ENCODE measurements at places on chromosomes 2 and 18.

DNA sequence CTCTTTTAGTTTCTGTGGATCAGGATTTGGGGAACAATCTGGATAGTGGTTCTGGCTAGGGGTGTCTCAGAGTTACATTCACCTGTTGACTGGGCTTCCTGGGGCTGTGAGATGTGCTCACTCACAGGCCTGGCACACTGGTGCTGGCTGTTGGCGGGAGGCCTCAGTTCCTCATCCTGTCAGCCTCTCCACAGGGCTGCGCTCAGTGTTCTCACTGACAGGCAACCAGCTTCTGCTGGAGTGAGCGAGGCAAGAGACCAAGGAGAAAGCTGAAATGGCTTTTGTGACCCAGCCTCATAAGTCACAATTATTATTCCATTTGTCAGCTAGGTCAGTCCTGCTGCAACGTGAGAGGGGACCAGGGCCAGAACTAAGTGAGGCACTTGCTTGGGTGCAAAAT, 180.6 kb upstream of the GLI2 start:
- no peak for DNase-seq
- no peaks in the 10 kb centered on the region for H3K4me1 ChIP-seq
- H3K27me3 ChIP-seq: no peaks in the 10 kb centered on the region
- no peak overlapping the region for H3K4me3 ChIP-seq
- H3K36me3 ChIP-seq: no peaks in the 10 kb centered on the region

DNA sequence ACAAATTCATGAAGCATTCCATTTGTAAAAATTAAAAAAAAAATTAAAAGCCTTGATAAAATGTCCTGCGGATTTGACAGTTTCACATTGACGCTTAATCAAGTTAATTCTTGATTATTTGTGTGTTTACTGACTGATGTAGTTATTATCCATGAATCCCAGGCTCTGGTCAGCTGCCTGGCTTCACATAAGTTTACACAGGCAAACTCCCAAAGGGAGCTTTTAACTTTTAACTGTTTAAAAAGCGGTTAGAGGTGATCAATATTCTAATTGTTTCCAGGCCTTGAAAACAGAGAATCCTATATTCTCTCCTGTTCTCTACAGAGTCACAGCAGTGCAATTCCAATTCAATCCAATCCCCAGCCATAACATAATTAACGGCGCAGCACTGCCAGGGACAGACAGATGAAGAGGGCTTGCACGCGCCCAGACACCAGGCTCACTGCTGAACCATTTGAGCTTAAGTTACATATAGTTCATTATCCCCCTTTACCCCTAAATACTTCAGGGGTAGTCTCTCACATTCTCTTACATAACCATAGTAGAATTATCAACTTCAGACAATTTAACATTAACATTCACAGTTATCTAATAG, 47.5 kb downstream of the ATP8B1 start:
- no peaks in the 10 kb centered on the region for H3K27me3 ChIP-seq
- H3K4me1 ChIP-seq: no peaks in the 10 kb centered on the region
- no peaks in the 10 kb centered on the region for H3K36me3 ChIP-seq

DNA sequence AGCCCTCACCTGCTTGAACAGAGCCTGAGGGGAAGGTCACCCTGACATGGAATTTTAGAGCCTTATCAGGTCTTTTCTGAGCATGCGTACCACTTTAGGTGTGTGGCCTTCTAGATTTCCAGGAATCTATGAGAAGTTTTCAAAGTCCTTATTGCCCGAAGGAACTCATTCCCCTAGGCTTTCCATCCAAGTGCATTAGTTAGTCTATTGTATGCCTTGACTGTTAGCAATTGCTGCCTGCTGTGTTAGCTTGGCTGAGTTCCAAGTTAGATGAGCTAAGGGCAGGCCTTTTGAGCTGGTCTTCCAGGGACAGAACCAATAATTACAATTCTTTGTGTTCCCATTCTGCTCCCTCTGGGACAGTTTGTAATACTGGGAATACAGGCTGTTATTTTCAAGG, 30.8 kb upstream of the PUM2 start:
- no peak overlapping the region for H3K4me3 ChIP-seq
- H3K36me3 ChIP-seq: no peaks in the 10 kb centered on the region
- H3K4me1 ChIP-seq: no peaks in the 10 kb centered on the region

GRCh38 chr18:25435149-25435782, 83.3 kb upstream of the ZNF521 start:
- H3K4me3 ChIP-seq: no peak overlapping the region
- no peaks in the 10 kb centered on the region for H3K27me3 ChIP-seq
- H3K36me3 ChIP-seq: no peaks in the 10 kb centered on the region
- H3K4me1 ChIP-seq: no peaks in the 10 kb centered on the region
- H3K27ac ChIP-seq: no peak overlapping the region

DNA sequence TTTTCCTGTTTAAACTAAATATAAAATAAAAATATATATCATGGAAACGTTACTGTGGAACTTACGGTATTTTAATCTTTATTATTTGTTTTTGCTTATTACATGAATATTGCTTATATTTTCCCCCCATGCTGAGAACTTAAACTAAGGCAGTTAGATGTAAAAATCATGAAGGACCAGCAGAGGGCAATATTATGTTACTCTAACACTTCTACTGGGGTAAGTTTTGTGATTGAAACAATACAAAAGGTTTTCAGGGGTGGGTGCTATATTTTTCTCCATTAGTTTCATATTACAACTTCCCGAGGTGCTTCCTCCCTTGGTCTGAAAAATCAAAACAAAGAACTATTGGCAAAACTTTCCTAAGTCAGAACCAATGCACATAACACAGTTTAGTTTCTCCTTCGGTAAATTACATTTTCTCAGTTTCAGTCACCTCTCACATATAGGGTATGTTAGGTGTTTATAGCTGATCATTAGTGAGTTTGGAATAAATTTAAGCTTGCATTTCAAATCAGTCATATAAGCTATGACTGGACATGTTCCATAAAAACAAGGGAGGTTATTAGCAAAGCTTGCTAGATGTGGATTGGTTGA, 54.8 kb downstream of the ZNF407 start:
- no peaks in the 10 kb centered on the region for H3K4me1 ChIP-seq
- no peaks in the 10 kb centered on the region for H3K27me3 ChIP-seq
- peaks cover 5% of the 10 kb centered on the region for H3K36me3 ChIP-seq

- H3K36me3 ChIP-seq: peaks cover 16% of the 10 kb centered on the region
- no peak overlapping the region for H3K4me3 ChIP-seq
- no peak for DNase-seq
These were observed 18.7 kb downstream of the ITPRID2 start for GRCh38 chr2:181910028-181910831.

GRCh38 chr2:196331143-196331542, 159.8 kb upstream of the STK17B start:
- H3K4me1 ChIP-seq: no peaks in the 10 kb centered on the region
- no peaks in the 10 kb centered on the region for H3K36me3 ChIP-seq
- no peak overlapping the region for H3K27ac ChIP-seq
- DNase-seq: no peak
- no peaks in the 10 kb centered on the region for H3K27me3 ChIP-seq
- no peak overlapping the region for H3K4me3 ChIP-seq

DNA sequence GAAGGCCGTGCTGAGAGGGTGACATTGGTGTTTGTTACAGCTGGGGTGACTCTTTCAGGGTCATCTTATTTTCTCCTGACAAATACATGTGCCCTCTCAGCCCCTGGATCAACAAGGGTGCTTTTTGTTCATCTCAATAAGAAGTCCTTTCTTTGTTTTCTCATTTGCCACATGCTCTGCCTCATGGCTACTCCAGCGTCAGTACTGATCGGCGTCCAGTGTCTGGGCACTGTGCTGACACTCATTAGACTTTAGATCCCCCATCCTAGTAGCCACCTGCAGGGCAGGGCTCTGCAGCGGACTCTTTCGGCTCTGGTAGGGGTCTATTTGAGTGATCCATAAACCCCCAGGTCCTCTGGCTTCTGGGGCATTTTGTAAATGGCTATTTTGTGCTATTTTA, 38.4 kb downstream of the NPPC start:
- H3K4me1 ChIP-seq: no peaks in the 10 kb centered on the region
- H3K27me3 ChIP-seq: no peaks in the 10 kb centered on the region
- no peak overlapping the region for H3K4me3 ChIP-seq
- no peak overlapping the region for H3K27ac ChIP-seq
- no peaks in the 10 kb centered on the region for H3K36me3 ChIP-seq

DNA sequence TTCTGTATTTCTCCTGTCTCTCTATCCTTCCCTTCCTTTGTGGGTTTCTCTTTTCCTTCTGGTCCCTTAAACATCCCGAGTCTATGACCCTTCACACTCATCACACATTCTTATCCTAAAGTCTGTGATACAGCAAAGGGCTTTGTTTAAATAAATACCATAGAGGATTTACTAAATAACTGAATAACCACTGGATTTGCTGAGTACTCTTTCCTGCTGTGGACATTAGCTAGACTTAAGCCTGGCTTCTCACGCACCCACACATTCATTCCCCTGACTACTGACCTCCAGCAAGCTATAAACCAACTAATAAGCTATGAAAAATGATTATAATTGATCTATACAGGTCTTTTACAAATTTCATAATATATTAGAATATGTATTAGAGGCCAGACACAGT, 76.6 kb downstream of the COL4A3 start:
- H3K27me3 ChIP-seq: no peaks in the 10 kb centered on the region
- no peak for DNase-seq
- H3K4me3 ChIP-seq: no peak overlapping the region
- H3K27ac ChIP-seq: no peak overlapping the region
- H3K4me1 ChIP-seq: no peaks in the 10 kb centered on the region
- no peaks in the 10 kb centered on the region for H3K36me3 ChIP-seq

DNA sequence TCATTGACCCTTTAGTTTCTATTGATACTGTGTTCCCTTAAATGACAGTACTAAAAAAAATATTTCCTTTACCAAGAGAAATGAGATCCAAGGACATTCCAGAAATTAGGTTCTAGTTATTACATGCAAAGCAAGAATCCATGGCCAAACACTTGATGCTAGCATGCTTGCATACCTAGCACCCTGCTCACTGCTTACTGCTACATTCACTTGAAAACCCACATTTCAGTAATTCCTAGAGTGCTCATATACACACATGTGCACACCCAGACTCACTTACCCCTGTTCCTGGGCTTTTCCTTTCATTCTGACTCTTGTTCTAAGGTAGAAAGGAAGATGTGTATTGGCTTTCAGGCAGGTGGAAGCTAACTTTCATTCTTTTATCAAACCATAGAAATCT, 395.9 kb downstream of the THSD7B start:
- H3K27me3 ChIP-seq: no peaks in the 10 kb centered on the region
- no peaks in the 10 kb centered on the region for H3K4me1 ChIP-seq
- no peak overlapping the region for H3K27ac ChIP-seq

- H3K4me3 ChIP-seq: no peak overlapping the region
- no peaks in the 10 kb centered on the region for H3K4me1 ChIP-seq
- DNase-seq: no peak
- H3K27ac ChIP-seq: no peak overlapping the region
- no peaks in the 10 kb centered on the region for H3K36me3 ChIP-seq
These were observed 492.8 kb upstream of the FSIP2 start for GRCh38 chr2:185245806-185246205.
